Cerebellum (tissue), 4 donors: ENCODE measurements at places on chromosomes 6 and 20.

DNA sequence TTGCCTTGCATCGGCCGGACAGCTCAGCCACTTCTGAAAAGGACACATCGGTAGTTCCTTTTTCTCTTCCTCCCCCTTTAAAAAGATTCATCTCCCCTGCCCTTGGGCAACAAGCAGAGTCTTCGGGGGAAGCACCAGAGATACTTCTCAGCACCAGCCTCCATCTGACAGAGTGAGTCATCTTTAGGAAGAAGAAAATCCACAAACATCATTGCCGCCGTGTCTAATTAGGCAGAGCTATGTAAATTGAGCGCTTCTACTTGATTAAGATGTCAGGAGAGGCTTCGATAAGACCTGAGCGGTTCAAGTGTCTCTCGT, 186.4 kb downstream of the TAF4 start:
- DNase-seq: no peak

GRCh38 chr6:11595903-11596302, 58.4 kb downstream of the TMEM170B start:
- no peak for DNase-seq

- DNase-seq: no peak
These were observed 7.3 kb upstream of the DOK5 start for GRCh38 chr20:54468082-54468481.

- no peak for DNase-seq
These were observed 38.0 kb upstream of the PDE10A start for GRCh38 chr6:165701005-165701404.

GRCh38 chr6:44797746-44798145, 410.2 kb downstream of the CDC5L start:
- DNase-seq: no peak

GRCh38 chr20:24492698-24493097, 23.3 kb downstream of the SYNDIG1 start:
- peak; percentile 41 for DNase-seq

- DNase-seq: no peak
These were observed 174.6 kb downstream of the ZDHHC14 start for GRCh38 chr6:157555455-157556143.

DNA sequence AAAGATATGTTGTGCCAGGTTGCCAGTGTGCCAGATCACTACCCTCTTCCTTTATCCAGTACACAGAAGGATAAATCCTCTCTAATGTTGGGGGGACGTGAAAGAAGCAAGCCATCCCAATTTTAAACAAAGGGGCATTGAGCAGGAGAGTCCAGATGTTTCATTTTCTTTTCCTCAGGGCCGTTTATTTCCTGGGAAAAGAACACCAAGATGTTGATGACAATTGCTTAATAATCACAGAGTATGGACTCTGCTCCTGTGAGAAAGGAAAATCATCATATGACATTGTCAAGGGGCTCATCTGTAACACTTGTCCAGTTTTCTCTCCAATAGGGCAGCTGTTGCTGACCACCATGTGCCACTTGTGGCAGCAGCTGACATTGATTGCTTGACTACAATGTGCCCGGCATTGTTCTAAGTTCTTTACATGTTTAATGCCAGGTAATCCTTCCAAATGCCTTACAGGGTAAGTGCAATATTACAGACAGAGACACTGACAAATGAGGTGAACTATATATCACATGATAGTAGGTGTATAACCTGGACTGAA, 161.4 kb downstream of the CD109 start:
- no peak for DNase-seq

DNA sequence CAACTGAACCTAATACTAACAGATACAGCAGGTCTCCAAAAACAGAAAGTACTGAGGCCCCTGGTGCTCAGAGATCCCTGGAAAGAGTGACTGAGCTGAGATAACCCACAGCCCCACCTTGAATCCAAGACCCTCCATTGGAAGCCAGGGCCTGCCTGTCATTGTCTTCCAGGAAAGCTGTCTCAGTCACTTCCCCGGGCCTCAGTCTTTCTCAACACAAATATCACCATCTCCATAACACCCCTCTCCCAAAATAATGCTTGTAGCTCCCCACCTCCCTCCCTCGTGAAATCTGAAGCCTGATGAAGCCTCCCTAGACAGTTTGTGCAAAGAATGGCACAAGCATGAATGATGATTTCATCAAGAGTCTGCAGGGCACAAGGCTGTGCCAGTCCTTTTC, 138.2 kb upstream of the LRFN2 start:
- DNase-seq: no peak

GRCh38 chr20:57499676-57500075, 25.3 kb downstream of the CTCFL start:
- no peak for DNase-seq

GRCh38 chr6:98833057-98833306, 1.4 kb upstream of the POU3F2 start:
- no peak for DNase-seq

GRCh38 chr6:33430334-33430733, 10.5 kb downstream of the SYNGAP1 start:
- no peak for DNase-seq

GRCh38 chr6:134347885-134348805, 30.2 kb upstream of the SGK1 start:
- peak; percentile 58 for DNase-seq

GRCh38 chr6:5132731-5133130, 47.6 kb downstream of the PPP1R3G start:
- peak; percentile 41 for DNase-seq

- DNase-seq: peak; percentile 34
These were observed 122.6 kb downstream of the FUT9 start for GRCh38 chr6:96138406-96138805.

GRCh38 chr6:10621213-10621612, 73.2 kb downstream of the C6orf52 start:
- no peak for DNase-seq

DNA sequence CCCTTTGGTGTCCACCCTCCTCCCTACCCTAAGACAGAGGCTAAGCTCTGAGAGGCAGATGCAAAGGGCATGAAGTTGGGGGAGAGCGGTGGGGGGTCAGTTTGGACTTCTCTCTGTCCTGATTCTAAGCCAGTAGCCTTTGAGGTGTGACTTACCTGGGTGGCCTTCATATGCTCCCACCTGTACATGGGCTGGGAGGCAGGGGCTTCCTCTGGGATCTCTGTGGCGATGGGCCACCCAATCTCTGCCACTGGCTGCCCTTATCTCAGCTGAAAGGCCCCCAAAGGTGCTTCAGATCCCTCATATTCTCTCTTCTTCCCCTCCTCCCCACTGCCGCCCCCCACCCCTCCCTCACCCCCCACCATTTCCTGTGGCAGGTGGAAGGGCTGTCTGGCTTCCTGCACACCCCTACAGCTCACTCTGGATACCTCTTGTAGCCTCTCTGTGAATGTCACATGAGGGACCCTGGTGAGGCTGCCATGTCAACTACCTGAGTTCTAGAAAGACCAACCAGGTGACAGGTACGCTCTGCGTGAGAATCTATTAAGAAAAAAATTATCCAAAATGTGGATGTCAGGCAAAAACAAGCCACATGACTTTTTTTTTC, 34.0 kb downstream of the PNLDC1 start:
- no peak for DNase-seq

DNA sequence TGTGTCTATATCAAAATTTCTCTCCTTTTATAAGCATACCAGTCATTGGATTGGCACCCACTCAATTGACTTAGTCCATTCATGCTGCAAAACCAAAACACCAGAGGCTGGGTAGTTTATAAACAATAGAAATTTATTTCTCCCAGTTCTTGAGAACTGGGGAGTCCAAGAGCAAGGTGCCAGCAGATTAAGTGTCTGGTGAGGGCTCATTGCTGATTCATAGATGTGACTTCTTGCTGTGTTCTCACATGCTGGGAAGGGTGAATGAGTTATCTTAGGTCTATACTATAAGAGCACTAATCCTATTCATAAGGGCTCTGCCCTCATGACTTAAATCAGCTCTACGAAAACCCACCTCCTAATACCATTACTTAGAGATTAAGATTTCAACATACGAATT, 501.4 kb downstream of the EPM2A start:
- DNase-seq: no peak

DNA sequence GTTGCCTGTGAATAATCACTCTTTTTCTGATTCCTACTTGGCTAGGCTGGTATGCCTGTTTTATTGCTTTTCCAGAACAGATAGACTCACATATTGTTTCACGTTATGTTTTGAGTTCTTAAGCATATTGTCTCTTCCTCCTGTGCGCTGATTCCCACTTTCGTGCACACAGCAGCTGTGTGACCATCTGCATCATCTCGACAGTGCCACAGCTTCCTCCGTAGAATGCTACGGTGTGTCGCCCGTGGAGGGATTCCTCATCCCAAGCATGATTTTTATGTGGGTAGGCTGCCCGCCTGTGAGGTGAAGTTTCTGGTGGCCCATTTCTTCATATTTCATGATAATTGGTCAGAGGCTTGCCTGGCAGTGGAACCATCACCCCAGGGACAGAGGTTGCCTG, 31.8 kb downstream of the PLCB4 start:
- no peak for DNase-seq
